ENCODE measurements at places on chromosomes 3 and 15.

GRCh38 chr3:106512846-106513245, 644.0 kb upstream of the CBLB start:
- DNase-seq, result no peak

- no peak for DNase-seq
Measured at GRCh38 chr3:8490079-8490552, 11.5 kb upstream of the LMCD1 start.

- DNase-seq, result no peak
Measured at GRCh38 chr3:169179722-169180121, 483.8 kb downstream of the MECOM start.

DNA sequence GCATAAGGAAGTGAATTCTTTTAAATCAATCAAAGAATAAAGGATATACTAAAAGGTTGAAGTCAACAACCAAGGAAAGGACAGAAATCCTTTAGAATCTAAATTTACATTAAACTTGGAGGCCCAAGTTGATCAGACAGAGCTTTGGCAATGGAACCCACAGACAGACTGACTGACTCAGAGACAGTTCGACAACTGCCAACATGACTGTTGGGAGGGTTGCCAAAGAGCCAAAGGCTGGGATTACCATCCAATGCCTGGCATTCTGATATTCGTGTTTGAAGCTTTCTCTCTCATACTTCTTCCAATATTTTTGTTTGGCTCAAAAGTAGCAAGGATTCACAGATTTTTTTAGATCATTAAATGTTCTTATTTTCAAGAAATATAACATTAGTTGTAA, 406.1 kb downstream of the PLCL2 start:
- no peak for DNase-seq

DNA sequence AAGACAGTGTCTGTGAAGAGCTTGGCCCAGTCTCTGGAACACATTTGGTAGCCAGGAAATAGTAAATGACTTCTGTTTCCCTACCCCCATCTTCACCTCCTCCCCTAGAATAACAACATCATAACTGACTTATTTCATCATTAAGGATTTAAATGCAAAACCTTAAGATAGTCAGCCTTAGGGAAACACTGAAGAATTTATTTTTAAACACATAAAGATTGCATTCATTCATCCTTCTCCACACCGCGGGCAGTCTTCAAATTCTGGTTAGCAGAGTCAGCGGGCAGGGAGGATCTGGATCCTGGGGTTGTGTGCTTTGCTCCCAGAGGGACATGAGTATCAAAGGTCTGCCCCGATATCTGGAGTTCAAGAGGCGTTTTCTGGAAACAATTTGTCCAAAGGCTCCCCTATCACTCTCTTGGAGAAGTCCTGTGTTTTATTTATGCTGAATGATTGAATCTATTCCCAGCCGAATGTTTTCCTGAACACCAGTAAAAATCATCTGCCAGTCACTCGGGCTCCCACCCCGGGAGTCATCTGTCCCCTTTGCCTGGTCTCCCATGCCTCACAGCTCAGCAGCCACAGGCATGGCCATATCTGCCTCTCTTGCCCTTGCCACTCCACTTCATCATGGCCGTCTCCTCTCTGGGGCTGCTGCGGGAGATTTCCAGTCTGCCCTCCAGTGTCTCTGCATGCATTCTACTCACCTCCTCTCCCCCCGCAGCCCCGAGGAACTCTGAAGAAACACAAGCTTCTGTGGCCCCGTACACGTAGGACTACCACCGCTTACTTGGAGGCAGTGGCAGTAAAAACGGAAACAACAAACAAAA, 234.7 kb upstream of the CTDSPL start:
- DNase-seq, result no peak

- no peak for DNase-seq
Measured at GRCh38 chr15:29401644-29402043, 132.0 kb upstream of the NSMCE3 start.

- DNase-seq, result no peak
Measured at GRCh38 chr15:32838820-32839219, 121.0 kb downstream of the GREM1 start.

- no peak for DNase-seq
Measured at GRCh38 chr3:61357902-61358301, 106.7 kb upstream of the FHIT start.

- no peak for DNase-seq
Measured at GRCh38 chr3:117192888-117193287, 483.3 kb downstream of the TUSC7 start.

DNA sequence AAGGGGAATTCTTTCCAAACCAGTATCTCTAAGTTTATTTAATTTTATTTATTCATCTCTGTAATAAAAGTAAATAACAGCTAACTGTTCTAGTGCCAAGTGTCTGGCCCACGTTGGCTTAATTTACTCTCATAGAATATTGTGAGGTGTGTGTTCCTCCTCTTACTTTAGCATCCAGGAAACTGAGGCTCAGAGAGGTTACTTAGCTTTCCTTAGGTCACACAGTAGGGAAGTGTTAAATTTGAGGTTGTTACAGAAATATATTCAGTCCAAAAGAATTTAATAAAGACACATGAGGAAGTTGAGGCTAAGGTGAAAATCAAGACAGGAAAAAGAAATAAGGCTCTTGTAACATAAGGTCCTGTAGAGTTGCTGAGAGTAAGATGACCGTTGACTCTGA, 84.4 kb upstream of the MRPS22 start:
- no peak for DNase-seq

DNA sequence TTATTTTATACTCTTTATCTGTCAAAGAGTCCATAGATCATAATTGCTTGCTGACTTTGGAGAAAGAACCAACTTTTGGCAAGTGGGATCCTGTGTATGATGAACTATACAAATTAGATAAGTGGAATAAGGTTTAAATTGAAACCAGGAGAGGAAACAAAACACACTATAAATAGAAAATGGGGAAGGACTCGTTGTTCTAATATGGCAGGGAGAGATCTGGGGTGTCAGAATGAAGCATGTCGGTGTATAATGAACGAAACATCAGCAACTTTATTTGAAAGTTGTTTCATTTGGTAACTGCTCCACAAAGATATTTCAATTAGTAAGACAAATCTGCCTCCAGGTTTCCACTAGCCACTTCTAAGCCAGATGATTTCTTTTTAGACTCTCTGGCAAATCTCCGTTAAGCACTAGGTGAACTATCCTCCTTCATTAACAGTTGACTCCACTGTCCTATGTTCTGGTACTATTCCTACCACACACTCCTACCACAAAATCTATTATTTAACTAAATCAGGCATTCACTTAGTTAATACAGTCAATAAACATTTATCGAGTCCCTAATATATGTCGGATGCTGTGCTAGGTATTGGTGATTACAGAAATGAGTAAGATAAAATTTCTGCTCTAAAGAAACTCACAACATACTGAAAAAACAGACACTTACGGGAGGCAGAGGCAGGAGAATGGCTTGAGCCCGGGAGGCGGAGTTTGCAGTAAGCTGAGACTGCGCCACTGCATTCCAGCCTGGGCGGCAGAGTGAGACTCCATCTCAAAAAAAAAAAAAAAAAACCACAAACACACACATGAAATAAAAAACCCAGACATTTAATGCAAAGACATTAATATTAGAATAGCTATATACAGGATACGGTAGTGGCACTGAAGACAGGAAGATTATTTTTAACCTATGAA, 20.1 kb downstream of the SLC15A2 start:
- no peak for DNase-seq

- DNase-seq, result no peak
Measured at GRCh38 chr3:132189601-132190000, 127.6 kb upstream of the ACP3 start.

GRCh38 chr3:82796765-82797164, 1035.3 kb upstream of the GBE1 start:
- DNase-seq, result no peak

DNA sequence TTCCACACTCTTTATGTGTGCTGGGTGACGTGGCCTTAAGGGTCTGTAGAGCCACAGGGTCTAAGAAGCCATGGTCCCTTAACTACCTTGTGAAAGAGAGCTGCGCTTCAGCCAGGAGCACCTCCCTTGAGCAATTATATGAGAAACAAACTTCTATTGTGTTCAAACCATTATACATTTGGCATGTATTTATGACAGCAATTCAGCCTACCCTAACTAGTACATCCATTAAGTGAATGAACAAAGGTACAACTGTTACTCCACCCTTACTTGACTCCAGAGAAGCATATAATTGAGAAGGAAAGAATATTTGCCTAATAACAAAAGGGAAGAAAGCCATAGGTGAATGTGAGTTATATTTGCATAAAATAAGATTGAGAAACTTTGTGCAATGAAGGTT, 69.8 kb upstream of the BOC start:
- no peak for DNase-seq

GRCh38 chr3:182802413-182803390, 9.4 kb downstream of the ATP11B start:
- DNase-seq, result no peak

DNA sequence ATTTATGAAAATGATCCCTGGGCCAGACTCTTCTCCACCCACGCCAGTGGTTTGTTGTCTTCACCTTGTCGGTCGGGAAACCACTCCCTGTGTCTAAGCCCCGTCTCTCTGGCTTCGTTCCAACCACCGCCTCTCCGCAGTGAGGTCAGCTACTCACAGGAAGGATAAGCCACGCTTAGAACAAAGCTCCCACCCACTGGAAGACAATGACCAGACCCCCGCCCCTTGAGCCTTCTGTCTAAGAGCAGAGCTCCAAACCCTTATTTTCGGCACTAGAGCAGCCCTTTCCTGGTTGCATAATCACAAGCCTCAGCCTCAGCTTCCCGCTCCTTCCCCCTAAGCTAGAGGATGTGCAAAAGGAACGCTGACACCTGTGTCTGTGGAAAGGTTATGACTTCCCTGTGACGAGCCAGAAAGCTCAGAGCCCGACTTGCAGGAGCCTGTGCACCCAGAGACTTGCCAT, 114.9 kb upstream of the MEF2A start:
- DNase-seq, result peak; percentile 68

DNA sequence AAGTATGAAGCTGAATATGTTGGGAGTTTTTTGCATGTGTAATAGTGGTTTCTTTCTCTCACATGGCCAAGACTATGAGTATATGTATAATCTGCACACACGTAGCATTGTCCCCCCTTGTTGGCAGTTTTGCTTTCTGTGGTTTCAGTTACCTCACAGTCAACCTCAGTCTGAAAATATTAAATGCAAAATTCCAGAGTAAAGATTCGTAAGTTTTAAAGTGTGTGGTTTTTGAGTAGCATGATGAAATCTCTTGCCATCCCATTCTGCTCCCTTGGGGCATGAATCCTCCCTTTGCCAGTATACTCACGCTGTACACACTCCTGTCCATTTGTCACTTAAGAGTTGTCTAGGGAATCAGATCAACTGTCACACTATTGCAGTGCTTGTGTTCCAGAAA, 742.0 kb upstream of the CCDC54 start:
- no peak for DNase-seq

DNA sequence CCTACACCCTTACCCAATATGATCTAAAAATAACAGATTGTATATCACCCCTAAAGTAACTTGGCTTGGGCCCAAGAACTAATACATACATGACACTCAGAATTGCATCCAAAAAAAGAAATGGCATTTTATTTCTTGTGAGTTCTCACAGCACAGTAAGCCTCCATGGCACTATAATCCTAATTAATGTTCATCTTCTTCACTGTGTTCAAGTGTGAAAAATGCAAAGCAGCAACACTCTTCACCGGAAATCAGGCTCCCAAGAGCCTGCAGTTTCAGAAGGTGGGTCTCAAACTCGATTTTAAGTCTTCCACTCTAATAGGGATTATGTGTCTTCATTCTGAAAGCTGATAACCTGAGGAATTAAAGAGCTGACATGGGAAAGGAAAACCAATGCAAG, 142.8 kb upstream of the TSC22D2 start:
- DNase-seq, result no peak

- no peak for DNase-seq
Measured at GRCh38 chr3:189186101-189186500, 14.3 kb downstream of the TPRG1 start.

DNA sequence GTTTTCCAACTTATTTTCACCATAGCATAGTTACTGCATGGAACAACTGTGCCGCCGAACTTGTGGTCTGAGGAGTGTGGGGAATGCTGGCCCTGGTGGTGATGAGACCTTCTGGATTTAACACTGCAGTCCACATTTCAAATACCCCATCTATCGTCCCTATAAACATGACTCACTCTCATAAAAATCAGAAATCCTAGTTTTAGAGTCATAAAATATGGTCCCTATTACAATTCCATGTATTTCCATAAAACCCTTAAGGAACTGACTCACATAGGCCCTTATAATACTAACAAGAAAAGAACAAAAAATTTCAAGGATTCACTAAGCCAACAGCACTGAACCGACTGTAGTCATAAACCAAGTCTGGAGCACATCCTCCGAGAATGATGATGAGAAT, 147.2 kb downstream of the FOXP1 start:
- DNase-seq, result no peak

DNA sequence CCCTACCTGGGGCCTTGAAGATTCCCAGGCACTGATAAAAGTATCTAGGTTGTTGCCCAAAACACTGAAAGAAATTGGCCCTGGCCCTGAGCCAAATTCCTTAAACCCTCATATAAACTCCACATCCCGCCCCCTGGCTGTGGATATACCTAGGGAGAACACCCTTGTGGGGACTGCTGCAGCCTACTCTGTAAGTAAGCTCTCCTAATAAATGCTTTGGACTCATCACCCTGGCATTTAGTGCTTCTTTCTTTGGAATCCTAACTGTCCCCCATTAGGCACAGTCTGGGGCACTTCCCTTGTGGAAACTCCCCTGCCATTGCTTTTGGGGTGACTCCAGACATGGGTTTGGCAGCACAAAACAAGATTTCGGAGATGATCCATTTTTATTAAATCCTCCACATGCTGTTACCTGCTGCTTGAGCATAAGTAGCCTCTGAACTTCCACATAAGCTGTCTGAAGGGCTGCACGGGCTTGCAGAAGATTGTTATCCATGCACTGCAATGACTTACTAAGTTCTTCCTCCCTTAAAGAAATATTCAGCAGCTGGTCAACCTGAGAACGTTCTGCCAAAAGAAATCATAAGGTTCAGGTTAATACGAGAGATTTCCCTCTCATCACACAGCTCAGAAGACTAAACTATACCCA, 46.4 kb downstream of the ZNF106 start:
- DNase-seq, result no peak

- DNase-seq, result no peak
Measured at GRCh38 chr3:28768439-28768838, 419.8 kb upstream of the AZI2 start.

DNA sequence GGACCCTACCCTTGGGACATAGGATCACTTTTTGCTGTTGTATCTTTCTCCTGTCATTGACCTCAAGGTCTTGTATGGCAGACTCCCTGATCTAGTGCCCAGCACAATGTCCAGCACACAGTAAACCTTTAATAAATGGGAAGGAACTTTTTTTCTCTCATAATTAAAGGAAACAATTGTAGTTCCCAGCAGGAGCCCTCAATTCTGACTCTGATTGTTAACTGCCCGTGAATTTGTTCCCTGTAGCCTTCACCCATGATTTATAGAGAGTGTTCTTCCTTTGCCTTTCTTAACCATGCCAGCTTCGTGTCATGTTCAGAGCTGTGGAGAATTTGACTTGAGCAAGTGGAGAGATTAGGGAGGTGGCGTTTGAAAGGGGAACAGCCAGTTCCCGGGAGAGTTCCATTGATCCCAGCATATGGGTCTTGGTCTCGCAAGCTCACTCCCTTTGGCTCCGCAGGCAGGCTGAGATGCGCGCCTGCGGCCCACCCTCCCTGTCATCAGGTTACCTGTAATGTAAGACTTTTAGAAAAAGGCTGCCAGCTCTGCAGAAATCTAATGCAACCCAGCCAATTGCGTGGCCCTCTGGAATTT, 182.6 kb downstream of the TP63 start:
- no peak for DNase-seq

- DNase-seq, result no peak
Measured at GRCh38 chr15:40562691-40563090, 2.2 kb downstream of the CCDC32 start.

Data from activated naive CD4-positive, alpha-beta T cell treated with anti-CD3 and anti-CD28 coated beads, Interleukin-2, amount 50 U/mL, for 72 hours (primary cell).